ENCODE measurements at places on chromosomes 4 and X.

GRCh38 chrX:1325515-1326116 lies 11.0 kb upstream of the IL3RA start:
- no peak for DNase-seq

DNA sequence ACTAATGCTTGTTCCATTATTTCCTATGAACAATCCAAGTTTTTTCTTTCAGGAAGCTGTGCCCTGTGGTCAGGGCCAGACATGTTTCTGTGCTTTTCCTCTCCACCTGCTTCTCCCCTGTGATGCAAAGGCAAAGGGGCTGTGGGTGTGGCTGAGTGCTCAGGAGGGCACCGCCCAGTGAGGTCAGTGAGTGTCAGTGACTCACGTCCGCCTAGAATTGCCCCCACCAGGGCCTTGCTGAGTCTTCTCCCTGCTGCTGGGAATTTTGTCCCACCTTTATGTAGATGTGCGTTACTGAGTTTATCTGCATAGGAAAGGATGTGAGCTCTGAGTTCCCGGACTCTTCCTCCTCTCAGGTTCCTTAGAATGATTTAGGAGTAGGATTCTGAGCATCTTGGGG lies 283.2 kb downstream of the DCHS2 start:
- DNase-seq: no peak

- no peak for DNase-seq
These were observed 27.1 kb downstream of the UVSSA start for GRCh38 chr4:1373892-1374705.

DNA sequence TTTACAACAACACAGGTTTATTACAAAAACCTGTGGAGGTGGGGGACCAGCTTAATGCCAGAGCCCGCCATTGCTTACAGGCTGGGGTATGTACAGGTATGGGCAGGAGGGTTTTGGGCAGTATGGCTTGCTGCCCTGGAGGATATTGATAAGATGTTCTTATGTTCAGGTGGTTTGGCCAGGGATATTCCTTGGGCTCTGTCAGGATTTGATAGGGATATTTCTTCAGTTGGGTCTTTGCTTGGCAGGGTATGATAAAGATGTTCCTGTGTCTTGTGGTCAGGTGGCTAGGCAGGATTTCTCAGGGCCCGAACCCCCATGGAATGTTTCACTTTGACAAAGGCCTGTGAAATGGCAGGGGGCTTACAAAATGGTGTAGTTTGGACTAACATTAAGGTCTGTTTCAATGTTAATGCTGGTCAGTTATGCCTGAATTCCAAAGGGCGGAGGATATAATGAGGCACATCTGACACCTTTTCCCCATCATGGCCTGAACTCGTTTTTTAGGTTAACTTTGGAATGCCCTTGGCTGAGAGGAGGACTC lies 3.1 kb downstream of the MGST2 start:
- DNase-seq: no peak

DNA sequence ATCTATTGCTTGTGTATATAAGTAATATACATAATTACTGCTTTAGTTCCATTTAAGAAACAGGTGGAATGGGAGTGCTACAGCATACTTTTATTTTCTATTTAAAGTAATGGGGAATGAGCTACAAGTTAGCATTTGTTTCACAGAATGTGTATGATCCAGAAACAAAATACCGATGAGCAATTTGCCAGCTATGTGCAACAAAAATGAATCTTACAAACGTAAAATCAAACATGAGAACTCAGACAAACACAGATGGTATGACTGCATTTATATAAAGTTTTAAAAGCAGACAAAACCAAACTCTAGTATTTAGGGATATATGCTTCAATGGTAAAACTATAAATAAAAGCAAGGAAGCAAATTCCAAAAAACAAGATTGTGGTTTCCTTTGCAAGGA lies 141.7 kb downstream of the PAPSS1 start:
- no peak for DNase-seq

DNA sequence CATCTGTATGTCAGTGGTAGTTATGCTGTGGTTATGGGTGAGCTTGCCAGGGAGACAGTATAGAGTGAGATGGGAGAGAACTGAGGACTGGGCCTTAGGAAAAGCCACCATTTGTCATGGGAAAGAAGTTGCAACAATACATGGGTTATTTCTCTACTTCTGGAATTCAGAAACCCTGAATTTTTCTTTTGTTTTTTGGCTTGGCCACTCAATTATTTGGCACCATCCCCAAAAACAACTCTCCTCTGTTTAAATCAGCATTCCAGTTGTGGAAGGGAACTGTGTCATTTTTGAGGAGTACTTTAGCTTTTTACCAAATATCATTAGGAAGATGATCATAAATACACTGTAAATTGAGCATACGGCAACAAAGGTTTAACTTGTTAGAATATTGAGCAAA lies 41.1 kb upstream of the ACSL4 start:
- no peak for DNase-seq

GRCh38 chrX:50072110-50072509 lies 128.7 kb downstream of the AKAP4 start:
- DNase-seq: no peak

- no peak for DNase-seq
These were observed 17.4 kb downstream of the GALNT7 start for GRCh38 chr4:173185847-173186510.

DNA sequence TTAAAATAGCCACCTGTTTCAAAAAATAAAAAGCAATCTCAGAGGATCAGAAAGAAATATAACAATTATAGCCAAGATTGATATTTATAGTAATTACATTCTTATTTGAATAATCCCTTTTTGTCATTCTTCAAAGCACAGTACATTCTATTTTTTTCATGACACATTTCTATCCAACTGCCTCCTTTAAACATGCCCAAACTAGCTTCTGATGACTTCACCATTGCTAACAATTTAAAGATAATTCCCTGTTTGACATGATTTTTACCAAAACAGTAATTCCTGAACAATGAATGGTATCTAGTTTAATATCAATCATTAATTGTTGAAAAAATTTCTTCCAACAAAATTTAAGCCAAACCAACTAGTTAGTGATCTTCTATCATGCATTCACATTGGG lies 172.4 kb downstream of the SNCA start:
- no peak for DNase-seq

DNA sequence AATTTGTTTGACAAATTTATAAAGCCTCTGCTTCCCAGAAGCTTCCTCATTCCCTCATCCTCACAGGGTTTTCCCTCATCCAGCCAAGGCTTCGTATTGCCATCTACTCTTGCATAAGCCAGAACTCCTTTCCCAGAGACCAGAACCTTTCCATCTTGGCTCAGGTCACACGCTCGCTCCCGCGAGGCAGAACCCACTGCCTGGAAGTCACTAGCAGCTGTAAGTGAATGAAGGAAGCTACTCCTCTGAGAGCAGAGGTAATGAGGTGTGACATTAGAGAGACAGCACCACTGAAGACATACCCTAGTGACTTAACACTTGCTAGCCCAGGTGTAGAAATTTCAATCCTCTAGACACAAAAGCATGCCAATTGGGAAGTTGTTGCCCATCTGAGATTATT lies 52.5 kb downstream of the LHFPL1 start:
- no peak for DNase-seq

DNA sequence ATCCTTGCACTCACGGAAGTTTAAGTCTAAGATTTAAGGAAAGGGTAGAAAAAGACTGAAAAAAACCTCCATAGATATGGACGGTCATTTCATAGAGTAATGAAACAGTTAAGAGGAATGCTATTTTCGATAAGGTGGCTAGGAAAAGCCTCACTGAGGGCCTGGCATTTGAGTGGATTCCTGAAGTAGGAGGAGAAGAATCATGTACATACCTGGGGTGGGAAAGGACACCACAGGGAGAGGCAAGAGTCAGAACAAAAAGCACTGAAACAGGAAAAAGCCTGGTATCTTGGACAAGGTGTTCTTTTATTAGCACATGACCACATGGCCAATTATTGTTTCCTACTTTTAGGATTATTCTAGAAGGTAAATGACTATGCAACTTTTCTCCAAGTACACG lies 547.2 kb upstream of the DIPK2B start:
- no peak for DNase-seq

- no peak for DNase-seq
These were observed 17.3 kb downstream of the TSC22D3 start for GRCh38 chrX:107758231-107758766.

- no peak for DNase-seq
These were observed 171.0 kb downstream of the RAPGEF2 start for GRCh38 chr4:159273841-159274240.

DNA sequence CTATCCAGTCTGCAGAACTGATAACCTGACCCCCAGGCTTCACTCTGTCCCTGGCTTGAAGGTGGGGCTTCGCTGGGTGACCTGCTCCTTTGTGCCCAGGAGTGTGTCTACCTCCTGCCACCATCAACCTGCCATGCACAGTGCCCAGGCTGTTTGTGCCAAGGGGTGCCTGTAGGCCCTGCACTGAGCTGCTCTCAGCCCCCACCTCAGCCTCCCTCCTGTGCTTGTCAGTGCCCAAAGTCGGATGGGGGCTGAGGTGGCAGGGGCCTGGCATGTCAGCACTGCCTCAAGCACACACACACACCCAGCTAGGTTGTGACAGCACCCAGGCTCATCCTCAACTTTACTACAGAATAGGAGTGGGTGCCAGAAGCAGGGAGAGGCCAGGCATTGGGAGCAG lies 23.5 kb downstream of the SPCS3 start:
- no peak for DNase-seq
